ENCODE measurements at places on chromosomes 2 and 18.

GRCh38 chr2:235945608-235946140 lies 222.5 kb downstream of the GBX2 start:
- H3K4me1 ChIP-seq = no peaks in the 10 kb centered on the region
- H3K4me3 ChIP-seq = no peak overlapping the region
- H3K27me3 ChIP-seq = no peaks in the 10 kb centered on the region
- no peaks in the 10 kb centered on the region for H3K36me3 ChIP-seq
- DNase-seq = no peak

DNA sequence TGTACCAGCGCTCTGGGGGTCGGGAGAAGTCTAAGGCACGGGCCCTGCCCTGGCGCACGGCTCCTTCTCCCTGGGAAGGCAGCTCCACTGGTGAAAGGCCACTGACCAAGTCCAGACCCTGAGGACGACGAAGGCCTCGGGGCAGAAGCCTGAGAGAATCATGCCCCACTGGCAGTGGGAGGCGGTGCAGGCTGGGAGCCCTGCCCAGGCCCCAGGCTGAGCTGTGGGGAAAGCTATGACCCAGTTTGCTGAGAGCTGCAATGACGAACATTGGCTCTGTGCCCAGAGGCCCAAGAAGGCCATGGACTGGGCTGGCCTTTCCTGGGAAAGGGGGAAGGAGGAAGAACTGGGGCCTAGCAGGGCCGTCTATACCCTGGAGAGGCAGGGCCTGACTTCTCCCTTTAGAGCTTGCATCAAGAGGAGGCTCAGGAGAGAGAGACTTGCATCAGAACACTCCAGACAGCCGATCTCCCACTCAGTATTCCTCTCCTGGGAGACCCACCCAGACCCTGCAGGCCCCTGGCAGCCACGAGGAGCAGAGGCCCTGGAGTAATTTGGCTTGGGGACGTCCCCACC lies 32.9 kb downstream of the HS1BP3 start:
- no peak overlapping the region for H3K4me3 ChIP-seq
- DNase-seq = peak; percentile 90
- H3K27ac ChIP-seq = peak overlapping the region; percentile 84
- H3K27me3 ChIP-seq = no peaks in the 10 kb centered on the region

GRCh38 chr2:70141902-70142589 lies 48.8 kb downstream of the C2orf42 start:
- no peaks in the 10 kb centered on the region for H3K27me3 ChIP-seq
- no peaks in the 10 kb centered on the region for H3K36me3 ChIP-seq
- DNase-seq = peak; percentile 79
- no peak overlapping the region for H3K4me3 ChIP-seq

- no peaks in the 10 kb centered on the region for H3K27me3 ChIP-seq
- DNase-seq = no peak
- H3K4me3 ChIP-seq = no peak overlapping the region
- no peak overlapping the region for H3K27ac ChIP-seq
- H3K36me3 ChIP-seq = no peaks in the 10 kb centered on the region
These were observed 100.6 kb downstream of the CMPK2 start for GRCh38 chr2:6764968-6765723.

- H3K27ac ChIP-seq = no peak overlapping the region
- H3K4me3 ChIP-seq = no peak overlapping the region
- H3K36me3 ChIP-seq = no peaks in the 10 kb centered on the region
- no peaks in the 10 kb centered on the region for H3K27me3 ChIP-seq
These were observed 292.2 kb downstream of the NYAP2 start for GRCh38 chr2:225691711-225692110.

- H3K4me3 ChIP-seq = no peak overlapping the region
- no peaks in the 10 kb centered on the region for H3K4me1 ChIP-seq
- no peak overlapping the region for H3K27ac ChIP-seq
- H3K36me3 ChIP-seq = no peaks in the 10 kb centered on the region
- no peaks in the 10 kb centered on the region for H3K27me3 ChIP-seq
- no peak for DNase-seq
These were observed 28.8 kb upstream of the APOB start for GRCh38 chr2:21072477-21073242.

DNA sequence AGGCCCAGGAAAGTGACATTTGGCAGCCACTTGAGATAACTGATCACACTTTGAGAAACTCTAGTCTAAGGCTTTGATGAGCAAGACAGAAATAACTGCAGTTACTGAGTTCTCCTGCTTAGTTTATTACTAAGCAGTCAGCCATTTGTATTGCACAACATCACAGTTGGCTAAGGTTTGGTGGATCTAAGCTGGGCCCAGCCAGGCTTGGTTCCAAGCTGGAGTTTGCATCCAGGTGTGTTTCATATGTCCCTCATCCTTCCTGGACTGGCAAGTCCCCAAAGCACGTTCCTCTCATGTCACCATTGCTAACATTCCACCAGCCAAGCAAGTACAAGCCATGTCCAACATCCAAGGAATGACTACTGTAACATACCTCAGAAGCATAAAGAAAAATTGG lies 71.3 kb upstream of the ZNF532 start:
- no peaks in the 10 kb centered on the region for H3K36me3 ChIP-seq
- H3K4me3 ChIP-seq = no peak overlapping the region
- DNase-seq = no peak
- H3K27ac ChIP-seq = no peak overlapping the region
- no peaks in the 10 kb centered on the region for H3K4me1 ChIP-seq

DNA sequence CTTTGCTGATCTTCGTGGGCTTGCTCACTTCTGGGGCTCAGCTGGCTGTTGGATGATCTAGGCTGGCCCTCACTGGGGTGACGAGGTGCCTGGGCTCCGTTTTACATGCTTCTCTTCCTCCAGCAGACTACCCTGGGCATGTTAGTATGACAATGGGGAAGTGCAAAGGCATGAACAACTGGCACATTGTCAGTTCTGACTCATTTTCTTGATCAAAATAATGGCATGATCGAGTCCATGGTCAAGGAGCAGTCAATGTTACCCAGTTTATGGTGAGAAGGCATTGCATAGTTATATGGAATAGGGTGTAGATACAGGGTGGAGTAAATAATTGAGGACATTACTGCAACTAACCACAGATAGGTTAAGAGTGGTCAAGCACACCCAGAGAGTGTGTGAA lies 10.0 kb upstream of the UPP2 start:
- H3K36me3 ChIP-seq = no peaks in the 10 kb centered on the region
- no peak for DNase-seq
- no peak overlapping the region for H3K4me3 ChIP-seq
- no peak overlapping the region for H3K27ac ChIP-seq
- no peaks in the 10 kb centered on the region for H3K27me3 ChIP-seq

- no peaks in the 10 kb centered on the region for H3K27me3 ChIP-seq
- no peaks in the 10 kb centered on the region for H3K4me1 ChIP-seq
- H3K27ac ChIP-seq = no peak overlapping the region
- H3K4me3 ChIP-seq = no peak overlapping the region
- no peaks in the 10 kb centered on the region for H3K36me3 ChIP-seq
These were observed 326.2 kb upstream of the LRATD1 start for GRCh38 chr2:14306268-14306861.

DNA sequence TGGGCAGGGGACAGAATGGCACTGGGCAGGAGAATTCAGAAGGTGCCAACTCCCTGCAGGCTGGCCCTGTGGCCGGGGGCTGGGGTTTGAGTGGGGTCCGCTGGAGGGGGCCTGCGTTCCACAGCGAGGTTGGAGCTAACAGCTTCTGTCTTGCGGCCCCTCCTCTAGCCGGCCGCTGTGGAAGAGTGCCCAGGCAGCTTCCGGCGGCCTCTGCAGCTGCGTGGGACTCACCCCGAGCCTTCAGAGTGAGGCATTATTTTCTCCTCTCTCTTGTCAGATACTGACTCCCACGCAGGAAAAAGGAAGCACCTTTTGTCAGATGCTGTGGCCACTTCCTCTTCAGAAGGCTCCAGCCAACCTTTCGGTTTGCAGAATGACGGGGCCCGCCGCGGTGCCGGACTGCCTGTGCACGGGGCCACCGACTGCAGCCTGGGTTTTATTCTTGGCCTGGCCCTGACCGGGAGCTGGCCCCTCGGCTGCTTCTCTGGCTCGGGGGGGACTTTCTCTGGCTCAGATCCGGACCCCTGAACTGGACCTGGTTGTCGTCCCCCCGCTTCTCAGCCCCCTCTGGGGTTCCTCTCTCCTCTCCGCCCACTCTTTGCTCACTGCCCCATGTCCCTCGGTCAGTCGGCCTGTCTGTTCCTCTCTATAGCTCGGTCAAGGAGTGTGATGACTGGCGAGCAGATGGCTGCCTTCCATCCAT lies 40.1 kb downstream of the ARHGAP25 start:
- no peak overlapping the region for H3K4me3 ChIP-seq
- no peaks in the 10 kb centered on the region for H3K27me3 ChIP-seq
- H3K36me3 ChIP-seq = no peaks in the 10 kb centered on the region
- H3K4me1 ChIP-seq = peaks cover 9% of the 10 kb centered on the region

- H3K36me3 ChIP-seq = no peaks in the 10 kb centered on the region
- H3K27ac ChIP-seq = no peak overlapping the region
- H3K27me3 ChIP-seq = no peaks in the 10 kb centered on the region
- DNase-seq = no peak
- H3K4me1 ChIP-seq = peaks cover 4% of the 10 kb centered on the region
These were observed 40.7 kb downstream of the PARD3B start for GRCh38 chr2:204585930-204586329.

GRCh38 chr2:163735685-163736432 lies at the start of gene FIGN:
TSS of gene FIGN (minus strand) at chr2:163736008. CDS start at chr2:163734927, 1,081 bp downstream.
- H3K27ac ChIP-seq = peak within 1 kb of the TSS; percentile 87
- DNase-seq = peak; percentile 89
- H3K27me3 ChIP-seq = no peaks in the 10 kb centered on the region
- H3K36me3 ChIP-seq = no peaks in the 10 kb centered on the region

- H3K27me3 ChIP-seq = no peaks in the 10 kb centered on the region
- no peak for DNase-seq
- no peak overlapping the region for H3K27ac ChIP-seq
- no peaks in the 10 kb centered on the region for H3K36me3 ChIP-seq
- no peaks in the 10 kb centered on the region for H3K4me1 ChIP-seq
These were observed 194.5 kb downstream of the LOXHD1 start for GRCh38 chr18:46462523-46462922.

DNA sequence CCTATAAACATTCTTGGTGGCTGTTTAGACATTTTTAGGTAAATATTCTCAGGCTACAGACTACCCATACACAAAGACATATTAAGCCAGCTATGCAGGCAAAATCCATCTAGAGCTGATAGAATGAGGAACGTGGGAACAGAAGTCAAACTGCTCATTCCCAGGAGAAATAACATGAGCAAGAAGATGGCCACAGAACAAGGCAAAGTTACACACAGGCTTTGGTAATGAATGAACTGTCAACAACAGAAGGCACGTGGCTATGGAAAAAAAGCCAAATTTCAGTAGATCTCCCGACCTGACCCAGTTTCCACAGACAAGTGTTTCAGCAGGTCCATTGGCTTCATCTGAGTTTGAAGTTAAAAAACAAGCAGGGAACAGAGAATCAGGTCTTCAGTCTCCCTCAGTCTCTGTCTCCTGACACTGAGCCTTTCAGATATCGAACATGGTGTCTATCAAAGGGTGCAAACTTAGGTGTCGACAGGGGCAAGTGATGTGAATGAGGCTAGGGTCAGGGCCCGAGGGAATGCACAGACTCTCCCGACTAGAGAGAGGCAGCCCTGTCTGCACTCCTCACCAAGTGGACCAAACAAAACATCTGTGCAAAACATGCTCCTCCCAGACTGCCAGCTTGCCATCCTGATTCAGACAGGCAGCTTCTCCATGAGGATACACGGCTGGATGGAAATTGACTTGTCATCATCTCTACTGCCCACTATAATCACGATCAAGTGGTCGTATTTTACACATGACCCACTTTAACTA lies 25.9 kb downstream of the SIGLEC15 start:
- no peak overlapping the region for H3K27ac ChIP-seq
- no peak overlapping the region for H3K4me3 ChIP-seq
- H3K4me1 ChIP-seq = no peaks in the 10 kb centered on the region
- no peaks in the 10 kb centered on the region for H3K27me3 ChIP-seq

GRCh38 chr2:216827073-216827720 lies 32.7 kb downstream of the TNP1 start:
- no peak overlapping the region for H3K27ac ChIP-seq
- no peaks in the 10 kb centered on the region for H3K27me3 ChIP-seq
- peaks cover 8% of the 10 kb centered on the region for H3K4me1 ChIP-seq
- H3K4me3 ChIP-seq = no peak overlapping the region

GRCh38 chr2:27721335-27721734 lies 50.2 kb upstream of the MRPL33 start:
- H3K36me3 ChIP-seq = no peaks in the 10 kb centered on the region
- no peak for DNase-seq
- peaks cover 5% of the 10 kb centered on the region for H3K4me1 ChIP-seq
- no peaks in the 10 kb centered on the region for H3K27me3 ChIP-seq

DNA sequence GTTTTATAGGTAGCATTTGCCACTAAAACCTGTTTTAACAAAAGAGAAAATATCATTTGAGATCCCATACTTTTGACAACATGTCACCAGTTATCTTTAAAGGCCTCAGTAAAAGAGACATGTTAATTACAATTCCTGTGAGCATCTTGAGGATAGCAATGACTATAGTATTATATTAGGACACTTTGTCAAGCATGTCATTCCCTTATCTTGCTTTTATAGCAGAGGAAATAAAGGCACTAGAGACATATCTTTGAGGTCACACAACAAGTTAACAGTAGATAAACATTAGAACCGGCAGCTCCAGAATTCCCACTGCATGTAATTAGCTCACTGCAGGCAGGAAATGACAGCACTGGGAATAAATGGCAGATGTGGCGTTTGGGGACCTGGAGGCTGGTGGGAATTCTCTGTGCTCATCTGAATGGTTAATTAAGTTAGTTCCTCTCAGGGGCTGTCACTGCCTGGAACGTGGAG lies 25.9 kb downstream of the LYPD6B start:
- peak; percentile 38 for DNase-seq
- no peak overlapping the region for H3K4me3 ChIP-seq
- H3K27ac ChIP-seq = peak overlapping the region; percentile 64
- no peaks in the 10 kb centered on the region for H3K27me3 ChIP-seq
- H3K4me1 ChIP-seq = peaks cover 19% of the 10 kb centered on the region

GRCh38 chr2:165901620-165902298 lies 51.8 kb downstream of the TTC21B start:
- H3K27me3 ChIP-seq = no peaks in the 10 kb centered on the region
- H3K36me3 ChIP-seq = peaks cover 9% of the 10 kb centered on the region
- no peak for DNase-seq
- no peak overlapping the region for H3K4me3 ChIP-seq
- H3K4me1 ChIP-seq = peaks cover 3% of the 10 kb centered on the region
- H3K27ac ChIP-seq = no peak overlapping the region

DNA sequence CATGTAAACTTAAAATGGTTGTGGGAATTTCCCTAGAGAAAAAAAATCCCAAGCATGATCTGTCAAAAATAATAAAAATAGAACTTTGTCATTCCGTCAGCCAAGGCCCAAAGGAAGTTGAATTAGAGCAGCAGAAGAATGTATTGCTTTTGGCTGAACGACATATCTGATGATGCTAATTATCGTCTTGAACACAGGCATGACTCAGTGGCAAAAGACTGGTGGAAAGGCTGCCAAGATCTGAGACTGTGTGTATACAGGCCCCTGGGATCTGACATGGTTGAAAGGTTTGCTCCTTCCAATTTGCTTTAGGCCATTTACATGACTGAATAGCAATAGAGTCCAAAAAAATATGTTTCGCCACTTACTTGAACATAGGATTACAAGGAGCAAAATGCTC lies 1057.1 kb upstream of the CRIM1 start:
- H3K27ac ChIP-seq = no peak overlapping the region
- no peak overlapping the region for H3K4me3 ChIP-seq
- no peaks in the 10 kb centered on the region for H3K27me3 ChIP-seq
- no peaks in the 10 kb centered on the region for H3K4me1 ChIP-seq

GRCh38 chr2:84435345-84436025 lies 23.6 kb downstream of the SUCLG1 start:
- H3K4me1 ChIP-seq = peaks cover 11% of the 10 kb centered on the region
- H3K4me3 ChIP-seq = no peak overlapping the region

GRCh38 chr2:42513252-42513918 lies 19.6 kb upstream of the KCNG3 start:
- DNase-seq = peak; percentile 56
- no peak overlapping the region for H3K4me3 ChIP-seq
- no peaks in the 10 kb centered on the region for H3K36me3 ChIP-seq
- no peaks in the 10 kb centered on the region for H3K27me3 ChIP-seq
- no peaks in the 10 kb centered on the region for H3K4me1 ChIP-seq
